ENCODE measurements at places on chromosomes 5 and 9.

- DNase-seq: no peak
These were observed 612.5 kb downstream of the EFNA5 start for GRCh38 chr5:107058235-107058634.

DNA sequence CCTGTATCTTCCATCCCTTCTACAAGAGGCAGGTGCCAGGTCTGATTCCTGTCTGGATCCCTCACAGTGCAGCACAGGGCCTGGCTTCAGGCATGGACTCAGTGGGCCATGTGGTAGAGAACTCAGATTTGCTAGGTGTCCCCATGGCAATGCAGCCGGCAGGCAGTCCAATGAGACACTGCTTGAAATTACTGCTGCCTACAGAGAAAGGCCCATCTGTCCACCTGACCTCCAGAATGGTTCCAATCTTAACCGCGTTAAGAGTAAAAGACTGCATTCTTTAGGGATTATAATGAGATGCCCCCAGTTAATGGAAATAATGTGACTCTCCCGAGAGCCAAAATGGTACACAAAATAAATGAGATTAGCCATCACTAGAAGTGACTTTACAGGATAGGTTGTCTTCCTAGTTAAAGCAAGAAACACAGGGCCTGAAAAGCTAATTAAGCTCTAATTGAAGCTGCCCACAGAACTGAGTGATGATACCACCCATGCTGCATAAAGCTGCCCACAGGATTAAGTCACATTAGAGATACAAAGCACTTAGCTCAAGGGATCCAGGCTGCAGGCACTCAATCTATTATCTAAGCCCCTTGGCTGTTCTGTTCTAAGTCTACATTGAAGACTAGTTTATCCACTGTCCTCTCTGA lies 11.4 kb downstream of the FAM193B start:
- DNase-seq: no peak

- no peak for DNase-seq
These were observed 3.5 kb upstream of the ZNF618 start for GRCh38 chr9:113872485-113873143.

DNA sequence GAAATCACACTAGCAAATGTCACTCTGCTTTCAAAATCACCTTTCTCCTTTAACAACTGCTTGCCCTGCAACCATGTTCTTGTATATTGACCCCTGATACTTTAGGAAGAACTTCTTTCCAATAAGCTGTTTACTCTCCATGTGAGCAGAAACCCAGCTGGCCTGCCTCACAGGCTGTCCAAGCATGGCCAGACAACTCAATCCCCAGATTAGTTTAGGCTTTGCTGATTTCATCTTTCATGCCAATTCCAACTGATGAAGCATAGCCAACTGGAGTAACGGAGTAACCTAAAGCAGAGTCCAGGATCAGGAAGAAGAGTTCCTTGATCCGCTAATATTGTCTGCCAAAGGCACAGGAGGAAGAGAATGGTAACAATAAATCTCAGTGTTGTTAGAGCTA lies 56.7 kb upstream of the HTR1A start:
- DNase-seq: no peak

- DNase-seq: no peak
These were observed 92.5 kb downstream of the MACROH2A1 start for GRCh38 chr5:135306557-135306956.

- DNase-seq: no peak
These were observed 118.6 kb downstream of the RGS3 start for GRCh38 chr9:113581865-113582697.

- DNase-seq: no peak
These were observed 160.6 kb downstream of the OLFM1 start for GRCh38 chr9:135248111-135248510.

GRCh38 chr5:127311349-127311748 lies 20.8 kb downstream of the MEGF10 start:
- no peak for DNase-seq

GRCh38 chr5:543351-543750 lies 19.1 kb upstream of the SLC9A3 start:
- DNase-seq: no peak
